NCI-H1048 (cell line): ENCODE measurements at places on chromosomes 12 and 14.
A peak's percentile ranks its signal among the peaks of the same experiment; 100 is the strongest.

DNA sequence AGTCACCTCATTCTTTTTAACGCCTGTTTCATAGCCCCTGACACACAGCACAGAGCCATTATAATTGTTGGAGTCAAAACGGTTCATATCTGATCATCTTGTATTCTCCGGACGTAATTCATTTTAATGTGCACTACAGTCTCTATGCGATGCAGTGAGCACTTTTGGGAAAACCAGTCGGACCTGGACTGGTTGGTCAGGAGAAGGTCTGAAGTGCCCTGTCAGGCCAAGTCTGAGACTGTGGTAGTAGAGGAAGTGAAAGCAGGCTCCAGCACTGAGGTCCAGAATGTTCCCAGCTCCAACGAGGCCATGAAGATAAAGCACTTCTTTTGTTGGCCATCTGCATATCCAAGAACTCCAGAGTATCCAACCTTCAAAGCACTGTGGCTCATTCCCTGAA, 117.1 kb upstream of the NCOR2 start:
- no peak for DNase-seq

DNA sequence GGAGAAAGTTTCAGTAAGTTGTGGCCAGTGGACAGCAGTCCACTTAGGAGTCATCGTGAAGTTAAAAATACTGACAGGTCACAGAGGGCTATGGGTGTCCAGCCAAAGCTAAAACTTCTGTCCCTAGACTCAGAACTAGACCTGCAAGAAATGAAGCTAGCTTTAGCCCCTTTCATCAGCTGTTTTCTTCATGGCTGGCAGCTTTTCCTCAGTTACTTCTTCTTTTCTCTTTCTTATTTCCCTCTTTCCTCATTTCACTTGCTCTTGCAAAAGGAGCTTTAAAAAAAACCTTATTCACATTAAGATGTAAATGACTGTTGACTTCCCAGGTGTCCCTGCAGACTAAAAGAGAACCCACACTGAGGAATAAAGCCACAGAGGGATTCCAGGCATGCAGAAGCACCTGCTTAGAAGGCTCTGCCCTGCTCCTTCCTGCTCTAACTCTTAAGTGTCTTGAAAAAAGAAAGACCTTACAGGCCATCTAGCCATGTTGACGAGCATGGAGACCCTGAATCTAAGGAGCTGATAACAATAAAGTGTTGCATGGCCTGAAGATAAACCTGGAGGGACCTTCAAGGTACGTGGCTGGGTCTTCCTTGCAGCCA, 69.7 kb upstream of the CCND2 start:
- no peak for DNase-seq

GRCh38 chr12:48999371-49000131, at the start of gene DDN:
DDN (minus strand) TSS chr12:48999375; CDS start chr12:48999287, 88 bp downstream.
- no peak for DNase-seq

DNA sequence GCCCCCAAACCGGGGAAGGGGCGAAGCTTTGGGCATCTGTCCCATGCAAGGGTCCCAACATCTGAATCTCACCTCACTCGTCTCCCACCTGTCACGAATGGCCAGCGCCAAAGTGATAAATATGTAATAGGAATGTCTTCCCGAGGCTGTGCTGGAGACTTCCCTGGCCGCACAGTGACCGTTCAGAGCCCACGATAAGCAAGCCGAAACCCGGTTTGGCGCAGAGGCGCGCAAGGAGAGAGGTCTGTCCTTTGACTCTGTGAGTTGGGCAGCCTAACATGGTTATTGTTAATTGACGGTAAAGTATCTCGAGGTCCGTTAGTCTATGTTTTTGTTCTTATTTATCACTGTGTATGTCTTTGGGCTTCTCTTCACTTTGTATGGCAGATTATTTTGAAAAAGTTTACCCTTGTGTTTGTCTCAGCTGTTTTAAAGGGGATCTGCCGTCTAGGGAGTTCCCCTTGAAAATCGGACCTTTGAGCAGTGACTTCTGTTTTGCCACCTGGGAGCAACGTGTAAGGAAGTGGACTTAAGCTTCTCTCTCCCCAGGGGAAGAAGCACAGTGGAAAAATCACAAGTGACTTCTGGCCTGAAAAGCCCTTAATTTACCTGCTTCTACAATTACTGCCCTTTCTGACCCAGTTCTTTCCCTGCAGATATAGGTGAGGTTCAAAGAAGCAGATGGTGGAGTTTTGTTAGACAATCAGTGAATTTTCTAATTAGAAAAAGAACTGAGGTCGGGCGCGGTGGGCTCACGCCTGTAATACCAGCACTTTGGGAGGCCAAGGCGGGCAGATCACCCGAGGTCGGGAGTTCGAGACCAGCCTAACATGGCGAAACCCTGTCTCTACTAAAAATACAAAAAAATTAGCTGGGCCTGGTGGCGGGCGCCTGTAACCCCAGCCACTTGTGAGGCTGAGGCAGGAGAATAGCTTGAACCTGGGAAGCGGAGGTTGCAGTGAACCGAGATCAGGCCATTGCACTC, 1.1 kb upstream of the TM9SF1 start:
- DNase-seq: no peak

DNA sequence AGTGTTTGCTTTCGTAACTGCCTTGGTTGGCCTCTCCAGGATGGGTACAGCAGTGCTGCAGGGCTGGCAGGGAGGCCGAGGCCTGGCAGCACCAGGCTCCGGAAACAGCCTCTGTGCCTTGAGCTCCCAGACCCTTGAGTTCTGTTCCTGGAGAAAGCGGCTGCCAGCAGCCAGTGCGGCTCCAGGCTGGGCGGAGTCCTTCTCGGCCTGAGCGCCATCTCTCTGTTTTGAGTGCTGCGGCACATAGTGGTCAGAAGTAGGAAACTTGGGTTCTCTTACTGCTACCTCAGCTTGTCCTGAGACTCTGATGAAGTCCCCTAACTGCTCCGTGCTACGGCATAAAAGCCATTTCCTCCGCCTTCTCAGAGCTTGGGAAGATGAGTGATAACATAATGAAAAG, 65.9 kb downstream of the KCNA1 start:
- DNase-seq: no peak

GRCh38 chr14:29928117-29928640, 532 bp upstream of the PRKD1 start:
- no peak for DNase-seq

GRCh38 chr14:45332360-45332988, 79.5 kb upstream of the MIS18BP1 start:
- DNase-seq: no peak

- DNase-seq: peak; percentile 16
Measured at GRCh38 chr12:46948936-46949545, 123.2 kb upstream of the SLC38A4 start.

DNA sequence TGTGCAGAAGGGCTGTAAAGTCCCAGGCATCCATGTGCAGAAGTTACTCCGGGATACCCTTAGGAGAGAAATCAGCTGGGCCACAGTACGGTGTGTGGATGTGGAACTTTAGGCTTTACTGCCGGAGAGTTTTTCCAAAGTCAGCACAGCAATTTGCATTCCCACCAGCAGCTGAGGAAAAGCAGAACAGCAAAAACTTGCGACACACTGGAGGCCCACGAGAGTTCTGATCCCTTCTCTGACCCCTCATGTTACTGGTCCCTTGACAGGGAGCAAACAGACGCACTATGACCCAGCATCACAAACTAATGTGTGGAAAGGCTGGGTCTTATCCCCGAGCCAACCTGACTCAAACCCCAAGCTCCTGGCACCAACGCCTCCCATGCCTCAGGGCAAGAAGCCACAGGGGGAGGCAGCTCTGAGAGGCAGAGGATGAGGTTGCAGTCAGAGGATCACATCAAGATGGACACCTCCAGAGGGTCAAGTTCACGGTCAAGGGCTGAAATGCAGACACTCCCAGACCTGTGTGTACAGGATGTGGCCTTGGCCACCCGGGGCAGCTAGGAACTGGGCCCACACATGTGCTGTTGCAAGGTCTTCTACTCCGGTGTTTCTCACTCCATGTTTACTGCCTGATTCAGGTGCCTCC, 38.6 kb downstream of the CCDC88C start:
- DNase-seq: no peak

DNA sequence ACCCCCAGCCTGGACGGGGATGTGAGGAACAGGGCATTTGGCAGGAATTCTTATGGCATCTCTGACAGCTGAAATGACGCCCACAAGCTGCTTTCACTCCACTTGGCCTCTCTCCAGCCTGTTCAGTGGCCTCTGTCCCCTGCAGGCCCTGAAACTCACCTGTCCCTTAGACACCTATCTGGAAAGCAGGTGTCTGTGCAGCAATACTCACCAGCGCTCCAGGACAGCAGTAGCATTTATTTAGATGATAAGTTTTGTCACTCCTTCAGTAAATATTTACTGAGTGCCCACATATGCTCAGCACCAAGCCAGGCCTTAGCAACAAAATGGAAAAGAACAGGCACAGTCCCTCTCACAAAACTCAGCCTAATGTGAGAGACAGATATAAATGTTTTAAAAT, 311.1 kb upstream of the FKBP4 start:
- DNase-seq: no peak

- no peak for DNase-seq
Measured at GRCh38 chr14:103450416-103450815, 65.2 kb downstream of the MARK3 start.

DNA sequence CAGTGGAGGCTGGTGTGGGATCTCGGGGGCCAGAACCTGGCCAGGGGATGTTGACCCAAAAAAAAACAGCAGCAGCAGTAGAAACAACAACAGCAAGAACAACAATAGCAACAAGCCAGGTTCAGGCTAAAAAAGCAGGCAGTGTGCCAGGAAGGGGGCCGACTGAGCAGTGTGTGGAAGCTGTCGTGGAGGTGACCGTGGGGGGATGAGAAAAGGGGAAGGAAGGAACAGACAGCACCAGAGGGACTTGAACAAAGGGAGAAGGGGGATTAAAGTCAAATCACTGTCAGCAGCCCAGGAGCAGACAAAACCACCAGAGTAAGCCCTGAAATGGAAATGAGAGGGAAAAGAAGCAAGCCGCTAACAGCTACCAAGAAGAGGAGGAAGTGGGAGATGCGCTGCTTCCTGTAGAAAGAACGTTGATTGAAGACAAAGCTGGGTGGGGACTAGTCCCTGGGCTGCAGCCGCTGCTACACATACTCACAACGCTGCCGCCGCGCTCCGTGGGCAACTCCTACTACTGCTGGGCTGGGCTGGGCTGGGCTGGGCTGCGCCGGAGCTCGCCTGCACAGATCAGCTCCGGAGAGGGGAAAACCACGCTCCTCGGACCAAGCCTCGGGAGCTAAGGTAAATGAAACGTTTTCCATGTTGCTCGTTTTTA, at the start of gene GNG2:
Gene GNG2 (plus strand): TSS at position 449 of the 661 bp plus-strand sequence. CDS start 90,067 bp downstream, outside the sequence.
- DNase-seq: no peak

- no peak for DNase-seq
Measured at GRCh38 chr14:36068777-36069534, 107.6 kb downstream of the PTCSC3 start.

DNA sequence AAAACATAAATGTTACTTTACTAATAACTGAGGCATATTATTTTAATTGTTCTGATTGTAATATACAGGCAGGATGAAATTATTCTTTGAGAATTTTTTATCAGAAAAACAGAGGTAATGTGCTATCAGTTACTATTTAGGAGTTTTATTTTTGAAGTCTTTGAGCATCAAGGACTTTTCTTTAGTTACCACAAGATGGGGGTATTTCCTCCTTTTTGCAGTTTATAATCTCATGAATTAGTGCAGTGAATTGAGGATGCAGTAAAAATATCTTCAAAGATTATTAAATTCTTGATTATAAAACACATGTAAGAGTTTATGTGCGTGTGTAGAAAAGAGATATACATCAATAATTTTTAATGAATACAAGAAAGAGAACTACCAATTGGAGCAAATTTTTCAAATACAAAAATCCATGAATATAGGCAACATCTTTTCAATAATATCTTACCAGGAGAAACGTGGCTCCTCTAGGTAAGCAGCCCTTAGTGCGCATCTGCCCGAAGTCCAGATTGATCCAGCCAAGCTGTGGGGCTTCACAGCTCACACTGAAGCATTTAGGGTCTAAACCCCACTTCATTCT, 71.6 kb downstream of the ERGIC2 start:
- no peak for DNase-seq

DNA sequence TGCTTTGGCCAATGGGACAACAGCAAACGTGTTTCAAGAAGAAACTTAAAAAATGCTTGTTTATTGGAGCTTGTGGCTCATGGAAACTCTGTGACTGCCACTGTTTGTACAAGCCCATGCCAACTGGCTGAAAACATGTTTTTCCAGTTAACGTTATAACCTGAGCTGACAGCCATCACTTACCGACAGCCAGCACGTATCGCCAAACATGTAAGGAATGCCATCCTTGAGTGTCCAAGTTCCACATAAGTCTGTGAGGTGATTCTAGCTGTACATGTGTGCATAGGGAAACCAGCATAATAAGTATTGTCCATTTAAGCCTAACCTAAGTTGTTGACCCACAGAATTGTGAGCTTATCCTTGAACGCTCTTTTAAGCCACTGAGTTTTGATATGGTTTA, 596.9 kb downstream of the TRHDE start:
- no peak for DNase-seq

DNA sequence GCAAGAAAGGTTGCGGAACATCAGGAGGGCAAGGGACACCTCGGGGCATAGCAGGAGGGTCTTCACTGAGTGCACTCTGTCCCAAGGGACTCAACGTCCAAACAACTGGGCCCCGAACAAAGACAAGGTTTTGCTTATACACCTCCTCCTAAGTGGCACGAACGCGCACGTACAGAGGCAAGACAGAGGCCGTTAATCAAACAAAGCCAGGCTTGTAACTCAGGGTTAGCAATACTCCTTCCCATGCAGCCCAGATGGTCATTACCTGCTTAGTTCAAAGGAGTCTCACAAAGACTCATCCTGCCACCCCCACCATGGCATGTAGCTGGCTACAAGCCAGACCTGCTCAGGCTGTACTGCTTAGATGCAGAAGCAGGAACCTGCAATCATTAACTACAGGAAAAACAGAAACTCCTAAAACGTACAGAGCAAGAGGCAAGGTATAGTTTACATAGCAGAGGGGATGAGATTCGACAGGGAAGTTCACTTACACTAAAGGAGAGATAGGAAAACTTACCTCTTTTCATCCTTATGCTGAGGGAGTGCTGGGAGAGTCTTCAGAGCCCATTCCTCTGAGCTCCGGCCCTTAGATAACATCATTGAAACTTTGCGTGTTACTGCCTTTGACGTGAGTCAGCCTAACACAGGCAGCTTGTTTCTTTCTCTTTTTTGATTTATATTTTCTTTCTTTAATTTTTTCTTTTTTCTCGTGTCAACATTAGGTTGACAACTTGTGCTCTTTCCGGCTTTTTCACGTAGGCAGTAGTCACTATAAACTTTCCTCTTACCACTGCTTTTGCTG, 1319.1 kb downstream of the TMEM121 start:
- DNase-seq: no peak

DNA sequence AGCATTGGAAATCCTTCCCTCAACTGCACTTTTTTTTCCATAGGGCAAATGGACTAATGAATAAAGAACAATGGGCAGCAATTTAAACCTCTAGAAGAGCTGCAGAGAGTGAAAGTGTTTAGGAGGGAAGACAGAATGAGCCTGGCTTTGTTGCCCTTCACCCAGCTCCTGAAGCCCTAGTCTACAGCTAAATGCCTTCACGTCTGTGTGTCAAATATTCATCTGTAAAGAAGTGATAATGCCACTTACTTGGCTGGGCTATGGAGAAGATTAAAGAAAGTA, 45.6 kb downstream of the FLRT2 start:
- no peak for DNase-seq

GRCh38 chr12:98644433-98644711, 216 bp downstream of the IKBIP start:
- no peak for DNase-seq

GRCh38 chr12:91225316-91225715, 42.7 kb upstream of the DCN start:
- no peak for DNase-seq
